ENCODE measurements at places on chromosomes 11 and 22. TPM values are rescaled to one million over a fixed set of nuclear protein-coding genes. Genes with fewer than 3 reads are reported as not detected.

DNA sequence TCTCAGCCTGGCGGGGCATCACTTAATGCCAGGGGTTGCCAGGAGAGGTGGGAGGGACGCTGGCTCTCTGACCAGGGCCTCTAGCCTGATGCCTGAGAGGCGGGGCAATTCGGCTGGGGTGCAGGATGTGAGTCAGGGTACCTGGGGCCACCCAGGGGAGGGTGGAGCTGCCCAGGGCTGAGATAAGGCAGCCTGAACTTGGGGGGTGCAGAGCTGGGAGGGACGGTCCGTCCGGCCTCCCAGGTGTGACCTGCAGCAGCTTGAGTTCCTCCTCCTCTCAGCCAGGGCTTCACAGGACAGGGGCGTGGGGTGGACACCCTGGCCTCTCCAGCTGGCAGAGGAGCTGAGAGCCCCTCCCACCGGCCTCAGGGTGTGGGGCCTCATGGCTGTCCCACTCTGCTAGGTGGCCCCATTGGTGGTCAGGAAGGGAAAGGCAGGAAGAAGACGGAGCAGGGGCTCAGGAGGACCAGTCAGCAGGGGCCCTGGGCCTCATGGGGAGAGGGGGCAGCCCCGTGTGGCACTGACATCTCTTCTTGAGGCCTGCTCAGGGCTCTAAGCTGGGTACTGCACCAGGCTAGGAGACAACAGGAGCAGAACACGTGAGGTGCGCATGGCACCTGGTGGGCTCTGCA is 942 bp upstream of the RPS6KA4 start:
- no peak for DNase-seq

GRCh38 chr22:42500836-42501179 is 18.8 kb downstream of the RRP7A start:
- no peak for DNase-seq

- peak; percentile 36 for DNase-seq
Measured at GRCh38 chr22:24247564-24248344, 2.9 kb upstream of the GGT5 start.

GRCh38 chr11:61045271-61045670 is 57.0 kb upstream of the CD5 start:
- no peak for DNase-seq

DNA sequence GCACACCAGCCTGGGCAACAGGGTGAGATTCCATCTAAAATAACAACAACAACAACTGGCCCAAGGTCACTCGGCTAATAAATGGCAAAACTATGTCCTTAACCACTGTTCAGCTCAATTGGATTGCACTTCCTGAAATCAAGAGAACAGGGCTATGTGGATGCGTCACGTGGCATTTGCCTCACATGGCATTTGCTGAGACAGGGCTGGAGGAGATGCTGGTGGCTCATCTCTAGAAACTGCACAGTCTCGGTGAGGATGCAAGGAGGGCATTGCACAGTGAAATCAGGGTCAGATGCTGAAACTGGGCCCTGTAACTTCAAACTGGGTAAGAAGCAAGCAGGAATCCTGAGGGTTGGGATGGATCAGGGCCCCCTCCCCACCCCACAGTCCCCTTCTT is 171.9 kb downstream of the BUD13 start:
- DNase-seq = no peak

DNA sequence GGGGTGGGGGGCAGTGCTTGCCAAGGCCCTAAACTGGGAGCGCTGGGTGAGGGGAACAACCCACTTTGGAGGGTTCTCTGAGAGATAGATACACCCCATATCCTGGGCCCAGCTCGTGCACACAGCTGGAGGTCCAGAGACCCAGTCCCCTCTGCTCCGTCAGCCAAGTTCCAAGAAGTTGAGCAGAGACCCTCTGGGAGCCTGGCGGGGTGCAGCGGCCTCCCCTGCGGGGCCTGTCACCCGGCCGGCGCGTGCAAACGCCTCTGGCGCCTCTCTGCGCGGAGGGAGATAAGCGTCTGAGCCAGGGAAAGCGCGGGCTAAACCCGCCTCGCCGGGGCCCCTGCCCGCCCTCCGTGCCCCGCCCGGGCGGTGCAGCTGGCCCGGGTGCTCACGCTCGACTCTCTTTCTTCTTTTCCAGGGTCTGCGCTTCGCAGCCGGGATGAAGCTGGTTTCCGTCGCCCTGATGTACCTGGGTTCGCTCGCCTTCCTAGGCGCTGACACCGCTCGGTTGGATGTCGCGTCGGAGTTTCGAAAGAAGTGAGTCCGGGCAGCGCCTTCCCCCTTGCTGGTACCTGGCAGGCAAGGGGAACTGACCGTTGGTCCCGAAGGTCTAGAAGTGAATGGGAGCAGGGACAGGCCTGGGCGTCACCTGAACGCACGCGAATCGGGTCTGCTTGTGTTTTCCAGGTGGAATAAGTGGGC is 540 bp downstream of the ADM start:
- peak; percentile 25 for DNase-seq

GRCh38 chr11:28951191-28951590 is 843.0 kb downstream of the METTL15 start:
- DNase-seq = no peak

DNA sequence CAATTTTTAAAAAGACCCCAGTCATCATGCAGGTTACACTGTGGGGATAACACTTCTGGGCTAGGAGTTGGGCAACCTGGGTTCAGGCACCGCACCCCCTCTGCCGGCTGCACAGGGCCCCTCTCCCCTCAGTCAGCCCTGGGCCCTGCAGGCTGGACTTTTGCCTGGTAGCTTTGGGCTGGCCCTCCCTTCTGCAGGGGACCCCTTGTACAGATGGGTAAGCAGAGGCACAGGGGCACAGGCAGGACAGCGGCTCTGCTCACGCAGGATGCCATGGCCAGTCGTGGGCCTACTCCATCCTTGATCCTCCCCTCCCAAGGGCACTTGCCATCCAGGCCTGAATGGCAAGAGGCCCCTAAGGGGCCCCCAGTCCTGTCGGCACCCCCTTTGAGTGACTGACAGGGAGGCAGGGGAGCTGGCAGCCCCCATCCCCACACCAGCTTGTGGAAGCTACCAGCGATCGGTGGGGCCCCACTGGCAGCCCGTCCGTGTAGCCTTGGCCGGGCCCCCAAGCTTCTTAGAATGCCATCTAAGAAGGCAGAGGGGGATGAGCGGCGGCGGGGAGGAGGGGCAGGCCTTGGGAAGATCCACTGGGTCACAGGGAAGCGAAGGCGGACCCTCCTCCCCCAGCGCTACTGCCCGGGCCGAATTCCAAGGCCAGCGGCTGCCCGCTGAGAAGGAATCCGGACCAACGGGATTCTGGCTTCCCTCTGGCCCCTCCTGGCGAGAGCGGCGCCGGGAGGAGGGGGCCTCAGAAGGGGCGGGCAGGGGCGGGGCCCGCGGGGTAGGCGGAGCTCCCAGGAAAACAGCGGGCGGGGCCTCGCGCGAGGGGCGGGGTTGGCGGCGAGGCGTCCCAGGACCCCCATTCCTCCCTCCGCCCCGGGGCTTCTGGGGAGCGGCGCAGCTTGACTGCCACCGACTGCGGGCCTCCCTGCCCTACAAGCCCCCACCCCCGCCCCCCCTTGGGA is 6.8 kb upstream of the CHKA start:
- no peak for DNase-seq

GRCh38 chr11:19672586-19673206 is 39.9 kb upstream of the NAV2 start:
- no peak for DNase-seq

DNA sequence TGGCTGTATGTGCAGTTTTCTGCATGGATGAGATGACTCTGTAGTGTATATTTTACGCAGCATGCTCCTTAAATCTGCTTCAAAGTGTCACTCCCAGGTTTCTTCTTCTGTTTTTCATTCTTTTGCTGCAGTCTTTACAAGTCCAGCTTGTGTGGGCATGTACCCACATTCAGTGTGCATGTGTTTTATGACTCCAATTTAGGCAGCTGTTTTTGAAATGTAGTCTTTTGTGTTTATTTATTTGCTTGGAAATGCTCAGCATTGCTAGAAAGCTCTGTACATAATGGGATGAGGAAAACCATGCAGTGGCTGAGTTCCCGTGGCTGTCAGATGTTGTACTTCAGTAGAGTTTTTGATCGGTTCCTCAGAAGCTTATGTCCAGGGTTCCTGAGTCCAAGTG is 138.5 kb downstream of the ARHGAP42 start:
- DNase-seq = no peak

DNA sequence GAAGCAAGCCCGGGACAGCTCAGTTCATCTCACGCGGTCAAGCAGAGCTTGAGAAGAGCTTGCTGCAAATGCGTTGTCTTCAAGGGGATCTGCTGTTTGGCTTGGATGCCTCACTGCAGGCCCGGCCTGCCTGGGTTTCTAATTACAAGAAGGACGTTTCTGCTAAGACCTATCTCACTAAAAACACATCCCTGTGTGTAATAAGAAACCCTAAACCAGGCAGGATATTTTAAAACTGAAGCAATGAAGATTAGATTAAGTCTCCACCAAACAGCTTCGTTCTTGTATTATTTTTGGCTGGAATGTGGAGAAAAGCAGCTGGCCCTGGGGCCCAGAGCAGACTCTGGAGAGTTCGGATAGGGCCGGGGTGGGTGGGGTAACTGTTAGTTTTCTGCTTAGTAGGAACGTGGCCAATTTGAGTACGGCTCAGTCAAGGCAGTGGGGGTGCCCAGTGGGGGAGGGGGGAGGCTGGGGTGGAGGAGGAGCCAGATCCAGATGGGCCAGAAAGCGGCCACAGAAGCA is 6.0 kb downstream of the PKNOX2 start:
- DNase-seq = no peak

DNA sequence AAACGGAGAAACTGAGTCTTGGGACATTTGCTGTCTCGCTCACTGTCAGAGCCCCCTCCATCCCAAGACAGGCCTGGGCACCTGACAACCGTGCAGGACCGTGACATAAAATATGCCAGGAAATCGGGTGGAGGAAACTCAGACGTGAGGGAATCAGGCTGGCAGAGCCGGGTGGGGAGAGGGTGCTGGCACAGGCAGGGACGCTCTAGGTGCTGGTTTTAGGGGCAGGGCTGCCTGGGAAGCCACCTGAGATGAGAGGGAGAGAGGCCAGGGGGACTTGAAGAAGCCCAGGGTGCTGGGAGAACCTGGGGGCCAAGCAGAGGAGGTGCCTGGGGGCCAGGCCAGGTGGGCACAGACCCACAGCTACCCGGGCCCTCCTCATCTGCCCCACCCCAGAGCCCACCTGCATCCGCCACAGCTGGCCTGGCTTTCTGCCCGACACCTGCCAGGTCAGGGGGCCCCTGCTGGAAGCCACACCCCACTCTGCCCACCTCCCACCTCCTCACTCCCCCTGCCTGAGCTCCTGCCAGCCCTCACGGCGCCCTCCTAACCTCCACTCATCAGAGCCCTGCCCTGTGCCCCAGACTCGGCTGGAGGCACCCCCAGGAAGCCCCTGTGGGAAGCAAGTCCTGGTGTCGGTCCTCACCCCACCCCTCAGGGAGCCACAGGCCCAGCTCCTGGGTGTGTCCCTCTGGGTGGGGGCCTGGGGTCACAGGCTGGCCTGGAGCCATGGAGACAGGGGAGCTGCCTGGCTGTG is 27.3 kb upstream of the MUC5AC start:
- no peak for DNase-seq

- DNase-seq = no peak
Measured at GRCh38 chr11:130445788-130446187, 2.7 kb upstream of the ADAMTS15 start.

DNA sequence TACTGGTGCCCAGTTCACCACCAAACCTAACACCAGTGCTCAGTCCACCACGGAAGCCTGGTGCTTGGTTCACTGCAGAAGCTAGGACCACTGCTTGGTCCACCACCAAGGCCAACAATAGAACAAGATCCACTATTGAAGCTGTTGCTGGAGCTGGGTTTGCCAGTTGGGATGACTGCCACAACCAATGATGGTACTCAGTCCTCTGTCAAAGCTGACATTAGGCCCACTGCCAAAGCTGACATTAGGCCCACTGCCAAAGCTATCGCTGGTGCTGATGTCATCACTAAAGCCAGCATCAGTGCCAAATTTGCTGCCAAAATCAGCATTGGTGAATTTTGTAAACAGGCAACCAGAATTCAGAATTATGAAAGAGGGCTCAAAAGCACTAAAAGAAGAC is 1850.2 kb upstream of the RAG2 start:
- no peak for DNase-seq

DNA sequence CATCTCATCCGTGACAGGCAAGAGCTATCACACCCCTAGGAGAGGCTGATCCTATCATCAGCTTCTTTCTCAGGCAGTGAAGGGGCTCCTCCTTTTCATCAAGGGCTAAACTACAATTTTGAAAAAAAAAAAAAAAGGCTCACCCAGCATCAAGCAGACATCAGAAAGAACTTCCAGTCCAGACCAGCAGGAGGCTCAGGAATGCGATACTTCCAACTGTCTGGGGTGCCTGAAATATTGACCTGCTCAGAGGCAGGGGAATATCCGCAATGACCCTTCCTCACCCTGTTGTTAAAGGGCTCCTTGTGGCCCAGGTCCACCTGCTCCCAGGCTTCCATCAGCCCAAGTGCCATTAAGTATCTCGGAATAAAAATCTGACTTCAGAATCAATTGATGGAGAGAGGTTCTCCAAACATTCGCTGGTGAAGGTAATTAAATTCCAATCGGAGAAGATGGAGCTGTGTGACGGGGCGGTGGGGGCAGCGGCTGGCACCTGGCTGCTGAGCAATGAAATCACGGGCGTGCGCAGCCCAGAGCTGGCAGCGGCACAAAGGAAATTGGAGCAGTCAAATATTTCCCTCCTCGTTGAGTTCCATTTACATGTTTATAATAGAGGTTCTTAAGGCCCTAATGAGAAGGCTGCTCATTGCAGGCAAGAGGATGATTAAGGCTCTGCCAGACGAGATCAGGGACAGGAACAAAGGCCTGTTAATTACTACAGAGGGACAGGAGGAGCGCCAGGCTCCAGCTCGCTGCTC is 69.0 kb upstream of the THY1 start:
- DNase-seq = no peak

DNA sequence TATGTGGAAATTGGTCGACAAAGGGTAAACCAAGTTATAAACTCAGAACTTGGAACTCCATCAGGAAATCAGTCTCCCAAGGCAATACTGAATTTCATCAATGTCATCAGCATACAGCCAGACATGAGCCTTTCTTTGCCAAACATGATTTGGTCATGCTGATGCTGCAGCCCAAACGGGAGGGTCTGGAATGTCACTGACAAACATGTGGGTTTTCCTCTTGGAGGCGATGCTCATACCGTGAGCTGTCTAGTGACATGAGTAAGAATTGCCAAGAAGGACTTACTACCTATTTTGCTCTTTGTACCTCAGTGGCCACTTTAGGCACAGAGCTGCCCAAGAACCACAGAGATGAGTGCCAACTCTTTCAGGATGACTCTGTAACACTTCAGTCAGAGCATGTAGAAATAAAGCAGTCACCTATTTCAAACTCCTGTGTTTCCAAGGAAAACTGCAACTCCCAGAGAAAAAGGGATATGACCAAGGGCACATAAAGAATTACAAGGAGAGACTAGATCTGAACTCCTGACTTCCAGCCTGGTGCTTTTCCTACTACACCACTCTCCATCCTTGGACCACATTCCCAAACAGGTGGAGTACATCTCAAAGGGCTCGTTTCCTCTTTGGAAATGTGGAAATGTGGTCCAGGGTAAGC is 24.3 kb upstream of the MRGPRX2 start:
- no peak for DNase-seq

The CENPM gene
- 47.3 TPM for polyA plus RNA-seq

The PHETA2 gene
- 0.45 TPM for polyA plus RNA-seq

The CD6 gene
- polyA plus RNA-seq = 12.2 TPM

The FAM180B gene
- not detected for polyA plus RNA-seq

The SLC7A4 gene
- polyA plus RNA-seq = not detected

The NPAS4 gene
- not detected for polyA plus RNA-seq

The TBRG1 gene
- polyA plus RNA-seq = 37.3 TPM

The POU2AF3 gene
- polyA plus RNA-seq = not detected

The TCN2 gene
- not detected for polyA plus RNA-seq

The LMF2 gene
- polyA plus RNA-seq = 11.4 TPM

The OR5P2 gene
- polyA plus RNA-seq = not detected

The OR10G8 gene
- polyA plus RNA-seq = not detected
